ENCODE measurements at places on chromosomes 1 and 21.

DNA sequence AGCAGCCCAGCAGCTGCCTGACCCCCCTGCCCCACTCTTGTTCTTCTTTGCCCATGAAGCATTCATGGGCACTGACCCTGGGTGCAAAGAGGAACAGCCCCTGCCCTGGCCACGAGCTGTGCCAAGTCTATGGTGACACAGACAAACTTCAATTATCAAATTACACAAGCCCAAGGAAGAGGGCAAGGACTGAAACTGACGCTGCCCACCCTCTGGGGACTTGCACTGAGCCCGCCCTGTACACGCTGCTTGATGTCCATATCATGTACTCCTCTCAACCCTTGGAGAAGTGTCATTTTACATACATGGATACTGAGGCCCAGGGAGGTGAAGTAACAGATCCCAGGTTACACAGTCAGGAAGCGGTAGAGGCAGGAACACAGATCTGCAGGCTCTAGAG, 32.1 kb downstream of the NKAIN1 start:
- no peak for DNase-seq

DNA sequence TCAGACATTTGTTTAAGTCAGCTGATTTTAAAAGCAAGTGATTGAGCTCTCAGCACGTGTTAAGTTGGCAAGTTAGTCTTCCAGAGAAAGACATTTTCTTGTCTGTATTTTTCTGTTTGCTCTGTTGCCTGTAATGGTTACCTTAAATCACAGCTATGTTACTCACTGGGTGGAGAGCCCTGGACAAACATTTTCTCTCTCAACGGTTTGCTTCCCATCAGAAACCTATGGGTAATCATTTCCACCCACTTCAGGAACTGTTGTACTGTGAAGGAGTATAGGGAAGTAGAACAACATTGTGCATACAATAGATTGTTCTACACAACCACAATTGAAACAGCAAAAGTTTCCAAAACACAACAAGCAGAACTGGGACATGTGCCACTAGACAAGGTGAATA, 113.9 kb upstream of the DPT start:
- peak; percentile 53 for DNase-seq

GRCh38 chr1:221117548-221117951, 238.3 kb downstream of the HLX start:
- peak; percentile 21 for DNase-seq

- no peak for DNase-seq
Observed at GRCh38 chr1:15156807-15157380, 3.3 kb downstream of the TMEM51 start.

- no peak for DNase-seq
Observed at GRCh38 chr1:18874036-18874435, 14.6 kb upstream of the TAS1R2 start.

- DNase-seq = no peak
Observed at GRCh38 chr1:23875382-23875781, 7.3 kb upstream of the FUCA1 start.

- DNase-seq = no peak
Observed at GRCh38 chr1:213017447-213018273, 2.0 kb upstream of the ANGEL2 start.

- no peak for DNase-seq
Observed at GRCh38 chr1:58702261-58703141, 2.6 kb upstream of the MYSM1 start.
